Activated CD4-positive, alpha-beta T cell treated with anti-CD3 and anti-CD28 coated beads, Interleukin-2, amount 10 ng/mL, durations not matched to agents 7 days and 5 days (primary cell): ENCODE measurements at places on chromosomes 5 and 9. TPM values are rescaled to one million over a fixed set of nuclear protein-coding genes. Genes with fewer than 3 reads are reported as not detected.

BHMT2 gene
- not detected for total RNA-seq

CDO1 gene
- not detected for total RNA-seq

EIF4E1B gene
- not detected for total RNA-seq

TMEM252 gene
- not detected for total RNA-seq

FCN2 gene
- total RNA-seq: not detected

SMIM23 gene
- total RNA-seq: not detected

HSD17B3 gene
- not detected for total RNA-seq

CENPH gene
- total RNA-seq: 40.0 TPM

PCDHA7 gene
- total RNA-seq: not detected

PCDHGA8 gene
- total RNA-seq: not detected

HRCT1 gene
- total RNA-seq: not detected

PLEKHG4B gene
- 0.10 TPM for total RNA-seq

KCNT1 gene
- 0.08 TPM for total RNA-seq

NELFB gene
- 54.1 TPM for total RNA-seq

GHR gene
- total RNA-seq: not detected

MACIR gene
- total RNA-seq: 8.2 TPM
